ENCODE measurements at places on chromosomes 13 and 19.
A peak's percentile ranks its signal among the peaks of the same experiment; 100 is the strongest.

GRCh38 chr19:11014403-11014911 lies 53.6 kb downstream of the SMARCA4 start:
- no peak for DNase-seq

- DNase-seq = no peak
Observed at GRCh38 chr19:32843716-32844245, 25.8 kb downstream of the SLC7A9 start.

DNA sequence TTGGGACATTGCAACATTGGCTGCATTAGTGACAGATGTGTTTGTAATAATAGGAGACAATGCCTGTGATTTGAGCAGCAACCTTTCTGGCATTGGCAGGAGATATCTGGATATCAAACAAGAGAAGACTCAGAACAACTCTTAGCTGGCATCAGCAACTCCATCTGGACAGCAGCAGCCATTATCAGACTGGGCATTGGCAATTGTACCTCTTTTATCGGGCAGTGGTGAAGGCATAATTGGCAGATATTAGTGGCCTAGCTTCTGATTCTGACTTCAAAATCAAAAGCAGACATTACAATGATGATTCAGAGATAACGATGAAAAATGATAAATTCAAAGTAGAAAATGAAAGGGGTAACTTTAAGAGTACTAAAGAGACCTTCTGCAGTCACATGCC lies 1193.7 kb downstream of the EFNB2 start:
- no peak for DNase-seq

DNA sequence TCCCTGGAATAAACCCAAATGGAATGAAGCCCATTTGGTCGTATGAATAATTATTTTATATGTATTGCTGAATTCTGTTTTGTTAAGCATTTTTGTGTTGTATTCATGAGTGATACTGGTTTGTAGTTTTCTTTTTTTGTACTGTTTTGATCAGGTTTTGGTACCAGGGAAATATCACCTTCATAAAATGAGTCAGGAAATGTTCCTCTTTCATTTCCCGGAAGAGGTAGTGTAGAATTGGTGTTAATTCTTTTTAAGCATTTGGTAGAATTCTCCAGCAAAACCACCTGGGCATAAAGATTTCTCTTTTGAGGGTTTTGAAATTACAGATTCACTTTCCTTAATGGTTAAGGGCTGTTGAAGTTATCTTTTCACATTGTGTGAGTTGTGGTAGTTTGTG lies 13.3 kb downstream of the SPATA13 start:
- DNase-seq = no peak

DNA sequence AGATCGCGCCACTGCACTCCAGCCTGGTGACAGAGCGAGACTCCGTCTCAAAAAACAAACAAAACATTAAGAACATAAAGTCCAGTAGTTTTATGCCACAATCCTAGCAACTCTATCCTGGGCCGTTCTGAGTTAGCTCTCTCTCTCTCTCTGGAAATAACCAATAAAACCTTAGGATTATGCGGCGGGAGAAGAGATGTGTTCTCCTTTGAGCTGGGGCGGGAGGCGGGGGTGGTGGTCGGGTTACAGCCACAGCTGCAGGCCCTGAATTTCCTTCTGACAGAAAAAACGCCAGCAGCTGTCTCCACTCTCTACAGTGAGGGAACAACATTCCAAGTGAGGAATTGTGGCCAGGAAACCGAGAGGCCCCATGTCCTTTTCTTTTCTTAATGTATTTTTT lies 9.1 kb upstream of the PNMA8A start:
- no peak for DNase-seq

DNA sequence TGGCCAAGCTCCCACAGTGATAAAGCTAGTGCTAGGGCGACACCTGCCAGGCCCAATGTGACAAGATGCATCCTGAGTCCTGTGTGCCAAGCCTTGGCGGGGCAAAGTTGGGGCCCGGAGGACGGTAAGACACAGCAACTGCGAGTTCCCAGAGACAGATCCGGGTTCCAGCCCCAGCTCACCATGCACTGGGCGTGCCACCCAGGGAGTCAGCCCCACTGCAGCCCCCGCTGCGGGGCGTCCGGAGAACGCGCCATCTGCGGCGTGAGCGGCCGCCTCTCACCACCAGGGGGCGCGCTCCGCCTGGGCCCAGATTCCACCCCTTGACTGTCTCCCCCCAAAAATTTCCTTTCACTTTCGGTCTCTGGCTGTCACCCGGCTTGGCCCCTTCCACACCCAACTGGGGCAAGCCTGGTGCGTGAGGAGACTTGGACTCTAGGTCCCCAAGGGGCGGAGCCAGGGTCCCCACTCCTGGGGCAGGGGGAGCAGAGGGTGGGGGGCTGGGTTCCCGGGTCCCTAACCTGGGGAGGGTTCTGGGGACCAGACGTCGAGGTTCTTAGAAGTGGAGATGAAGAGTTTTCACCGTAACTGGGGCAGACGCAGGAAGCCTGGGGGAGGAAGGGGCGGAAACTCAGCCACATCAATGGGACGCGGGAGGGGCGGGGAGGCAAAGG lies at the start of gene FLT3LG:
TSS of gene FLT3LG (plus strand) at position 348 of the 674 bp plus-strand sequence. CDS start 425 bp downstream, outside the sequence.
- DNase-seq = peak; percentile 47

DNA sequence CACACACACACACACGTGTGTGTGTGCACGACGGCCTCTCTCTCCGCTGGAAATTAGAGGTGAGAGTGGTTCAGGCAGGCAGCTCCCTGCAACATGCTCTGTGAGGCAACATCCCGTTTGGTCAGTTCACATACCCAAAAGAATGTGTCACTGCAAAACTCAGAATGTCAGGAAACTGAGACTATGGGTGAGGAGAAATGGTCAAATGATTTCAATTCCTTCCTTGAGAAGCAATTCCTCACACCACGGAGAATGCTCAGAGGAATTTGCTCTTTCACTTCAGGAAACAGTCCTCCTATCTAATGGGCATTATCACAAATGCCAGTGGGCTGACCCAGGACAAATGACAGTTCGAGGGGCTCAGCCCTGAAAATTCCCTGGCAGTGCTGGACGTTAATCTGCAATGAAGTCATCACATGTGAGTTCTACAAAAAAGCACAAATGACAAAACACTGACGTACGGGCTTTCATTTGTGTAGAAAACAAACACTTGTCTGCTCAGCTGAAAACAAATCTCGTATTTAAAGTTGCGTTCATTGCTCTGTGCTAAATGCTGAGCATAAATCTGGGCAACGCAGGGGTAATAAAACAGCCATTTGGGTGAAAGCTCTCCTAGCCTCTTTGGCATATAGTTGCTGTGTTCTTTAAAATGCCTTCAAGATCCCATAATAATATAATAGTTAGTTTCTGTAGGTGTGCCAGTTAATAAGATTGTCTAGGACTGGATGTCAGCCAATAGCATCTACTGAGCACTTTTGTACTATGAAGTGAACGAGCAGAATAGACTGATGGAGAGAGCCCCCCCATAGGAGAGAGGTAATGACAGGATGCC lies 18.6 kb upstream of the LATS2 start:
- no peak for DNase-seq

DNA sequence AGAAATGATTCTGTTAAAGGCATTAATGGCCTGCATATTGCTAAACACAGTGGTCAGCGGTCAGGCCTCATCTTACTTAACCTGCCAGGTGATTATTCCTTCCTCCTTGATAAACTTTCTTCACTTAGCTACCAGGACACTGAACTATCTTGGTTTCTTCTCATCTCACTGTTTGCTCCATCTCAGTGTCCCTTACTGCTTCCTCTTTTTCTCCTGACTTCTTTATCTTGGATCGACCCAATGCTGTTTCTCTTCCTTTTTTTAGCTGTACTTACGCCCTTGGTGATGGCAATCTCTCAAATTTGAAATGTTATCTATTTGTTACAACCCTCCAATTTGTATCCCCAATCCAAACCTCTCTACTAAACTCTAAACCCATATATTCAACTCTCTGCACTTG lies 7.8 kb upstream of the CLC start:
- DNase-seq = no peak

DNA sequence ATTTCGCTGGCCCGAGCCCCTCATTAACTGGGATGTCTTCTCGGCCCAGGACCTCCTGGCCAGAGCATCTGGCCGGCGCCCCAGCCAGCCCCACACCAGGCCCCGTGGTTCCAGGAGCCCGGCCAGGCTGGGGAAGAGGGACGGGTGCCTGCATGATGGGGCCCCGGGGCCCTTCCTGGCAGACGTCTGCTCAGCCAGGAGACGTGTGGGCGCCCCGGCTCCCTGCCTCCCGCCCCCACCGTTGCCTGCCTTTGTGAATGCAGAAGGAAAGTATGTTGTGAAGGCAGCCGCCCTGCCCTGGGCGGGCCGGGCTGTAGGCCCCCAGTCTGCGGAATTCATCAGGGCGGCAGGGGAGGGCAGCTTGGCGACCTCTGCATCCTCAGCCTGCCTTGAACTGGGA lies 4.4 kb upstream of the COMP start:
- DNase-seq = no peak

DNA sequence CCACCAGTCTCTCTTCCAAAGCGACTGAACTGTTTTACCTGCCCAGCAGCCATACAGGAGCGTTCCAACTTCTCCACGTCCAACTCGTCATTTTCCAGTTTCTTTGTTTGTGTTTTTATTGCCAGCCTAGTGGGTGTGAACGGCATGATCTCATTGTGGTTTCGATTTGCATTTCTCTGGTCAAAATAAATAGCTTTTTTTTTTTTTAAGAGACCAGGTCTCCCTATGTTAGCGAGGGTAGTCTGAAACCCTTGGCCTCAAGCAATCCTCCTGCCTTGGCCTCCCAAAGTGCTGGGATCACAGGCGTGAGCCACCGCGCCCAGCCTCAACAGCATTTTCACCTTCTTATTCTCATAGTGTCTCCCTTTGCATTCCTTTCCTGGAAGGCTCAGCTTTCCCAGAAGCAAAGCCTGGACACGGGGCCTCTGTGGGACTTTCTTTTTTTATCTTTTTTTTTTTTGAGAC lies 4.2 kb upstream of the JSRP1 start:
- no peak for DNase-seq

DNA sequence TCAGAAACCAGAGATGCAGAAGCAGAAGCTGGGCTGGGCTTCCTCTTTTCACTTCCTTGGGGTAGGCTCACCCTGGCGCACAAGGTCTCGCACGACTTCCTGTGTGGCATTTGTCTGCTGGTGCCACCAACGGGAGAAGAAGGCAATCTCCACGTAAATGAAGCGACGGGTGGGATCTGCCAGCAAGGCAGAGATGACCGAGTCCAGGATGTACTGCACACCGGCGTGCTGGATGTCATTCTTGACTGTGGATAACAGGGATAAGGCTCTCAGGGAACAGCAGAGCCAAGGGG lies 1.3 kb downstream of the MAN2B1 start:
- peak; percentile 12 for DNase-seq

- DNase-seq = no peak
Observed at GRCh38 chr13:65613004-65613403, 1617.1 kb downstream of the PCDH9 start.

- DNase-seq = no peak
Observed at GRCh38 chr19:29514525-29515232, 11.1 kb upstream of the VSTM2B start.

- DNase-seq = no peak
Observed at GRCh38 chr19:35059006-35059798, 17.7 kb downstream of the HPN start.

DNA sequence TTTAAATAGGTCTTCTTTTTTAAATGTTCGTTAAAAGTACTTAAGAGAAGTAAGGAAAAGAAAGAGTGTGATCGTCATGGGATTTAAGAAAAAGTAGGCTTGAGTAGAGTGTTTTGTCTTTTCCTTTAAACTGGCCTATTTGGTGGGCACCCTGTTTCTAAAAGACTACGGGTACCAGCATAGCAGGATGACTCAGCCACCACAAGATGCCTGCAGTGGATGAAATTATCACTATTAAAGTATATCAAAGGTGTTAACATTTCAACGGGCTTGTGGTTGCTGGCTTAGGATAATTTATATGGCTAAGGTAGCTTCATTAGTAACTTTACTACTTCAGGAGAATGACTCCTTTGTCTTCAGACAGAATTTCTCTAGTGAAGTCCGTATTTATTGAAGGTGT lies 112.6 kb downstream of the STARD13 start:
- DNase-seq = no peak

- DNase-seq = no peak
Observed at GRCh38 chr13:32022311-32022710, 9.3 kb upstream of the FRY start.

DNA sequence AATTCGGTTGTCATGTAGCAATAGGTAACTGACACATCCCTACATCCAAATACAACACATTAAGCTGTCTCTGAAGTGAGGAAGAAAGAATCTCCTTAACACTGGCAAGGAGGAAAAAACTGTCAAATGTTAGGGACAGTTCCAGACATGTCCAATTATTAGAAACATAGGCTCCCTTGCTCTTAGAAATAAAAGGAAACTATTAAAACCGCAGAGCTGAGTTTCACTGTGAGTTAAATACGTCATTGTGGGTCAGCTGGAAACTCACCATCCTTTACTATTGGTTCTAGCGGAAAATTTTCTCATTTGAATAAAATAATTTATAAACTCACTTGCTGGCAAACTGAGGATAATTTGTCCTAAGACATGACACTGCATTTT lies 40.7 kb downstream of the STARD13 start:
- no peak for DNase-seq

DNA sequence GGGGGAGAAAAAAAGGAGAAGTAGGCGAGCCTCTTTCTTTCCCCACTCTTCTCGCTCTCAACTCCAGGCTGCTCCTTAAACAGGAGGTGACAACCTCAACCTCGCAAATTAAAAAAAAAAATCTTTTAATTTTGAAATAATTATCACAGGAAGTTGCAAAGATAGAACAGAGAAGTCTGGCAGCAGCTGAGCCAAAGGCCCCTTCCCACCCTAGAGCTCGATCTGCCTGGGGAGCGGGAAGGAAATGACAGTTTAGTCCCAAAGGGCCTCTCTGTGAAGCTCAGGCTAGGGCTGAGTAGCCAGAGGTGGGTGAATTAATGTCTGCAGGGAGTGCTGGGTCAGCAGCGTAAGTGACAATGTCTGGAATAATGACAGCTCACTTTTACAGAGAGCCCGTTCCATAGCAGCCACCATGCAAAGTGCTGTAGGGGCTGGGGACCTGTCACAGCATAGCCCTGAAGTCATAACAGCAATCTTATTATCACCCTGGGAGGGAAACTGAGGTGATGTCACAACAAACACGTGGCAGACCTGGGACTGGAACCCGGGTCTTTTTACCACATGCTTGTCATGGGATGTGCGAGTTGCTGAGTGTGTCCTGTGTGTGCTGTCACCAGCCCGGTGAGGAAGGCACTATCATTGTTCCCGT lies 8.8 kb upstream of the CD22 start:
- DNase-seq = no peak

GRCh38 chr13:101289764-101290163 lies 126.5 kb downstream of the NALCN start:
- peak; percentile 6 for DNase-seq

GRCh38 chr13:106573284-106573846 lies 5.4 kb upstream of the ARGLU1 start:
- DNase-seq = peak; percentile 33

DNA sequence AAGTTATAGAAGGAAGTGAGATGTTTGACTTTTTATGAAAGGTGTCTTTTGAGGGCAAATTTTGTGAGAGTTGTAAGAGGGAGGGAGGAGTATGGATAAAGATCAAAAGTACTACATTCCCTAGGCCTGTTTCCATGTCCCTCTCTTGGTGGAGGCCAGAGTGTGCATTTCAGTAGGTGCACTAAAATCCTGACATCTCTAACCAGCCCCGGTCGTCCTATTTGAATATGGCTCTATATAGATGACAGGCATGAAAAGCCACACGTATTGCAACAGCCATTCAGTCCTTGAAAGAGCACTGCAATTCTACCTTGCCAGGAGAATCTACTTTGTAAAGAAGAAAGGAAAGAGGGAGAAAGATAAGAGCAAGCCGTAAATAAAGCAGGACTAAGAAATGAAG lies 510.1 kb downstream of the IRS2 start:
- no peak for DNase-seq
